ENCODE measurements at places on chromosomes 16 and 17.

DNA sequence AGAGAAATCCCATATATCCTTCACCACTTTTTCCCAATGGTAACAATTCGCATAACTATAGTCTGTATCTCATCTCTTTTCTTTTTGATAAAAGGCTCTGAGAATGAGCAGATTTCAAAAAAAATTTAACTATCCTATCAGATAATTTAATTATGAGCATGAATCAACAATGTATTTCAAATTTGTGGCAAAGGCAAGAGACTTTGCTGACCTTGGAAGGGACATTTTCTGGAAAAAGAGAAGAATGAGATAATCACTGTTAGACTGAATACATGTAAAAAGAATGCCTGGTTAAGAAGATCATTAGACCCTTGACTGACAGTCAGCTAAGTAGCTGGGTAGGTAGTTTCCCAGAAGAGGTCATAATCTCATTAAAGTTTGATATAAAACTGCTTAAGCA lies 428.4 kb upstream of the XYLT1 start:
- DNase-seq, result no peak

- DNase-seq, result no peak
Observed at GRCh38 chr16:79128706-79129105, 471.8 kb downstream of the MAF start.

DNA sequence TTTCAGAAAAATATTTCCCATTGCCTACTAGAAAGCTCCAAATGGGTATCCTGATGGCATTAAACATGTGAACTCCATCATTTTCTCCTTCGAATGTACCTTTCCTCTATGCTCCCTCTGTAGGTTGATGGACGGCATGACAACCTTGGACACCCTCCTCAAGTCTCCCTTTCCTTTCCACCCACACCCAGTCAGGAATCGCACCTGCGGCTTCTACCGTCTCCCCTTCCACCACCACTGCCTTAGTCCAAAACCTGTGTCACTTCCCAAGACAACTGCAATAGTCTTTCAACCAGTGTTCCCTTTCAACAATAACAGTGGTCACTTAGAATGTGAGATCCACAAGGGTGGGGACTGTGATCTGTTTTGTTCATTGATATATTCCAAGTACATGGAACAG lies 233.1 kb upstream of the AXIN2 start:
- DNase-seq, result no peak

DNA sequence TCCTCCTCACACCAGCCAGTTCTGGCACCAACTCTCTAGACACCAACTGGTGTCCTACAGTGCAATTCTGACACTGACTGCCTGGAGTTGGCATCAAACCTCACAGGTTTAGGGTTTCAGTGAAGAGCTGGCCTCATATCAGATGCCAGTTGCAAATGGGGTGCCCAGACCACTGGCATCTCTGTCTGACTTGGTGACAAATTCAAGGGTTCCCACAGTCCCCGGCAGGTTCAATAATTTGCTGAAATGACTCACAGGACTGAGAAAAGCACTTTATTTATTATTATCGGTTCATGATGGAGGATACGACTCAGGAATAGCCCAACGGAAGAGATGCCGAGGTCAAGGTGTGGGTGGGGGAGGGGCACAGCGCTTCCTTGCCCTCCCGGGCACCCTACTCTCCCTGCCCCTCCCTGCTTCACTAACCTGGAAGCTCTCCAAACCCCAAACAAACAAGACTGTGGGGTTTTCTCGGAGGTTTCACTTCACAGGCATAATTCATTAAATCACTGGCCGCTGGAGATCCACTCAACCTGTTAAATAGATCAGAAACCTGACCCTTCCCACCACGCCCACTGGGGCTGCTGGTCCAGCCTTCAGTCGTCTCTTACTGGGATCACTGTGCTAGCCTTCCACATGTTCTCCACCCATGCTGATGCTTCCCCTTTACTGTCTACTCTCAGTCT lies 1.7 kb upstream of the NLRP1 start:
- DNase-seq, result no peak

DNA sequence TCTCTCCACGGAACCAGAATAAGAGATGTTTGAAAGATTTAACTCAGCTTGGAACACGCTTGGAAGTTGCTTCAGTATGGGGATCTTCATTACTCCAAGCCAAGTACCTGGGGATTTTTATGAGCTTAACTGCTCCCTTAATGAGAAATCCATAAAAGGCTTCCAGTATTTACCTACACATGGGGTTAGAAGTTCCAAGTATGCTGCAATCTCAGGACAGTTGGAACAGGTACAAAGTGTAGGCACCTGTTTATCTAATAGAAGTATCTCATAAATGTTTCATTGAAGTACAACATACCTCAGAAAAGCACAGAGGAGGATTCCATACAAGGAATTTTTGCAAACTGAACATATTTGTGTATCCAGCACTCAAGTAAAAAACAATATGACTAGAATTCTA lies 161.6 kb upstream of the PIRT start:
- no peak for DNase-seq

GRCh38 chr16:48817032-48817431 lies 207.1 kb upstream of the N4BP1 start:
- DNase-seq, result no peak

DNA sequence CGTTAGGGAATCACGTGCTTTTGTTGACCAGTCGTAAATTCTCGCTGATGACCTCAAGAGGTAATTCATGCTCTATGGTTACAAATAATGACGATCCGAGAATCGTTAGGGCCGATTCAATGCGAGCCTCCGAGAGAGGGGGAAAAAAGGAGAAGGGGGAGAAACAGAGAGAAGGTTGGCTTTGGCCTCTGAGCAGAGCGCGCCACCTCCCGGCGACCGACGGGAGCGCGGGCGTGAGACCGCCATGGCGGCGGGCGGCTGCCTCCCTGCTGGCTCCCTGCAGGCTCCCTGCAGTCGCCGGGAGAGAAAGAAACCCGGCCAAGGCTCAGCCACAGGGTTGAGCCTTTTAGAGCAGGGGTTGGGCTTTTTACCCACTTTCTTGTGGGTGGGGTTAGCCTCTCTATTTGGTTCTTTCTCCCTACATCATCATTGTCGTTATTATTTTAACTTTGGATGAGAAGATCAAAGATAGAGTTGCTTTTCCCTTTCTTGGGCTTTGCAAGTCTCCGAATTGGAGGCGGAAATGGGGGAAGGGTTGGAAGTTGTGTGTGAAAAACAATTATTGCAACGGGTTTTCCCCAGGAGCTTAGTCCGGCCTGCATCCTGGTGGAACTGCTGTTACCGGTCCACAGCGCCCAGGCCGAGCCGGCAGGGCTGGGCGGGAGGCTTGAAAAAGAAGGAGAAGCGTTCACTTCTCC lies 410 bp upstream of the HOXB5 start:
- peak; percentile 71 for DNase-seq

GRCh38 chr17:58786586-58787295 lies 31.1 kb downstream of the PPM1E start:
- no peak for DNase-seq

DNA sequence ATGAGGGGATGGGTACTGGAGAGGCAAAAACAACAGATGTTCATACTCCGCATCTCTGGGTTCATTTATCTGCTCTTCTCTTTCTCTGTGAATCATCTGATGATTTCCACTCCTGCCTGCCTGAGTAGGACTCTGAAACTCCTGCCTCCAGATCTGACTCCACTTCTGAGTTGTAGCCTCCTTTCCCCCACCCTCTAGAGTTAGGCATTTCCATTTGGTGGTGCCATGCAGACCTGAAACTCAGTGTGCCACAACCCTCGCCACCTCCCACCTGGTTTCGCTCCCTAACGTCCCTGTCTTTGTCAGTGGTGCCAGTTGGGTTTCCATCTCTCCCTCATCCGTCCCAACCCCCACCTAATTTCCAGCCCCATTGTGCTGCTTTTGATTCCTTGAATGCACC lies 126.2 kb downstream of the PRKCB start:
- no peak for DNase-seq

DNA sequence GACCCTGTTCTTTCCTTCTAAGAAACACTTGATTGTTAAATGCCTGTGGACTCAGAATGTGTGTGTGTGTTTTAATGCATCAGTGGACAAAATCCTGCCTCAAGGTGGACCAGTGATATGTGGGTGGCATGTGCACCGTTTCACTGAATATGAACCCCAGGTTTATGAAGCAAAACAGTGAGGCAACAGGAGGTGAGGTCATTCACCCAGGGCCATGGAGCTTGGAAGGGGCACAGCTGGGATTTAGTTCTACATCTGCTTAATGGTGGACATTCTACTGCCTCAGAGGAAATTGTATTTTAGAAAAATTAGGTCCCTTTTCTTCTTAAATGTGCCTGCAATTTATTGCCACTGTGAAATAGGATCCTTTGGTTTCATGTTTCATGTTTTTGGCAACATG lies 549.5 kb upstream of the EEF2KMT start:
- no peak for DNase-seq

DNA sequence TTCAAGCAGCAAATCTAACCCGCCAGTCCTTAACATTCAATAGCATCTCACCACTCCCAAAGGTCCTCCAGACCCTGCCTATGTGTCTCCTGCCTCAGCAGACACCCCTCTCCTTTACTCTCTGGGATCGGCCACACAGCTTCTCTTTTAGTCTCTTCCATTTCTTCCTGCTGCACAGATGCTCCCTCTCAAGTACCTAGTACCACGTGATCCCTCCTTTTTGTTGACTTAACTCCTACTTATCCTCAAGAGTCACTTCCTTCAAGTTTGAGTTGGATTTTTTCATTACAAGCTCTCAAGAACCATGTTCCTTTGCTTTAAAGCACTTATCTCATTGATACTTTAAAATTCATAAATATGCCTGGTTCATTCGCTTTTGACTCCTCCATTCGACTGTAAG lies 24.9 kb downstream of the AMFR start:
- DNase-seq, result no peak

DNA sequence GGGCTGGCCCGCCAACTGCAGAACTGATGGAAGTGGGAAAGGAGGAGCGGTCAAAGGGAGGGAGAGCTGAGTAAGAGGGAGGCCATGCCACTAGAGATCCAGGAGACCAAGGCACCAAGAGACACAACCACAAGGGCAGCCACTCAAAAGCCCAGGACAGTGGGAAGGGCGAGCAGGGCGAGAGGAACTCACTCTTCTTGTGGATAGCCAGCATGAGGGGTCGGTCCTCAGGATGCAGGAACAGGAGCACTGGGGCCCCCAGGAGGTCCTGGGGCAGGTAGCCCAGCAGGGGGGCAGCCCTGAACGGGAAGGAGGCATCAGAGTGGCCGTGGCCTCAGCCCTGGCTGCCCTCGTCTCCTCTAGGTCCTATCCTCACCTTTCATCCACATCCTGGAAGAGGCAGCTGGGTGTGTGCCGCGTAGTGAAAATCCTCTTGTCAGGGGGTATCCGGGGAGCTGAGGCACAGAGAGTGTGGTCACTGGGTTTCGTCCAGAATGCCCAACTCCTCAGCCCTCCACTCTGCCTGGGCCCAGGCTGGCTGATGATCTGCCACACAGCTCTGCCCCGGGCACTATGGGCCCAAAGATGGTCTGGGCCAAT lies 4.3 kb downstream of the PER1 start:
- no peak for DNase-seq

GRCh38 chr17:75266316-75267152 lies 4.5 kb downstream of the MIF4GD start:
- DNase-seq, result no peak

DNA sequence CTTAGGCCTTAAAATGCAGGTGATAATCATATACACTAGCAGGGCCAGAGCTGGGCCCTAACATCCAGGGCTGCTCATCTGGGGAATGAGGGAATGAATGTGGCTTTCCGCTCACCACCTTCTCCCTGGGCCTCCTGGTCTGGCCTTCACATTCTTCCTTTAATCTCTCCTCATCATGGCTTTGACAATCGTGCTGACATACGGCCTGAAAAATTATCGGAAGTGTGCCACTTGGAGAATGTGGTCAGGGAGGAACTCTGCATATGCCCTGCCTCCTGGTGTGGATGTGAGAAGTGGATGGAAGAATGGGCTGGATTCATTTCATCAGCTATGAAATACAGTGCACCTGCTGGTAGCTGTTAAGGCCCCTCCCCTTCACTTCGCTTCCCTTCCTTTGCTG lies 2.4 kb downstream of the WSCD1 start:
- DNase-seq, result no peak

- no peak for DNase-seq
Observed at GRCh38 chr16:46687486-46687885, 1.5 kb downstream of the VPS35 start.

DNA sequence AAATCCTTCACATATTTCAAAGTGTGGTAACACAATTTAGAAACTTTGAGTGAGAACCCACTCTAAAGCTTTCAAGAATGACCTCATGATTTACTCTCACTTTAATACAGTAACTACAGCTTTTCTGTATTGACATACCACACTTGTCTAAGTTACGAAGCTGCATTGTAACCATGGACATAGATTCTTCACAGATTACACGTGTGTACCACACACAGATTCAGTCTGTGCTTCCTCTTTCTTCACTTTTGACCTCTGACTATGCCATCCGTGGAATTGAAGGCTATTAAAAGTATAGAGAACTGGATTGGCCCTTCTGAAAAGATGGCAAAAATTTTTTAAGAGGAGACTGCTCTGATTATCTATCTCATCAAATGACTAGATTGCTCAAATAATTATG lies 172.7 kb downstream of the TANC2 start:
- DNase-seq, result no peak

GRCh38 chr16:83328936-83329335 lies 478.8 kb upstream of the HSBP1 start:
- no peak for DNase-seq

DNA sequence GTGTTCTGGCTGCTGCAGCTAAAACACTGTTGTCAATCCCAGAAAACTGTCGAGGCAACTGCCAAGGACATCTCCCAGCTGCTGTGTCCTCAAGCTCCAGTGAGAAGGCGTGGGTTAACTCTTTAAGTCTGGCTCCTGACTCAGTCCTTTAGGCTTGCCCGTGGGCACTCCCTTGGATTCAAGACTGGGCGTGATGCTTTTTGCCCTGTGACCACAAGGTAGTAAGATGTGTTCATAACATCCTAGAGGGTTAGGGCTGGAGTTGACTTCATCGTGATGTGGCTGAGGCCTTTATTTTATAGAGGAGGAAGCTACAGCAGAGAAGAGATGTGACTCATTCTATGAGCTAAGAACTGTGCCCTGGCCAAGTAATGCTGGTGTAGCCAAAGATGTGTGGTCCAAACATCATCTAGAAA lies 50.9 kb upstream of the TEKT3 start:
- DNase-seq, result no peak

DNA sequence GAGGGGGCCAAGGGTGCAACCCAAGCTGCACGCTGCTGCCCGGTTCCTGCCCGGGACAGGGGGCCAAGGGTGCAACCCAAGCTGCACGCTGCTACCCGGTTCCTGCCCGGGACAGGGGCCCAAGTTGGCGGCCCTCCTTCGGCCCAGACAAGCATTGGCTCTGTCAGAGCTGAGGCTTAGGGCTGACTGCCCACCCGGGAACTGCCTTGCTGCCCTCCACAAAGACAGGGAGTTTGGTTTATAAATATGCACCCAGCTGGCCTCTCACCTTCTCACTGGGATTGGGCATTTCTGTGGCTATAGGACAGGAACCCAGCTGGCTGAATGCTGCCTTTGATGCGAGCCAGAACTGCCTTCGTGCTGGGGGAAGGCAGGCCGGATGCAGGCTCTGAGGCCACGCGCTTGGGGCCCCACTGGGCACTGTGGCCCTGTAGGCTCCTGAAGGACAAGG lies 105.7 kb downstream of the IRX5 start:
- DNase-seq, result no peak

GRCh38 chr16:54744998-54745397 lies 185.7 kb upstream of the IRX5 start:
- DNase-seq, result no peak

- DNase-seq, result no peak
Observed at GRCh38 chr17:79404136-79404911, 206.5 kb downstream of the RBFOX3 start.

GRCh38 chr17:59331929-59332748 lies 684 bp downstream of the YPEL2 start:
- no peak for DNase-seq
